Astrocyte (in vitro differentiated cells and primary cell): ENCODE measurements at places on chromosomes 7 and 10. TPM values are rescaled to one million over a fixed set of nuclear protein-coding genes. Genes with fewer than 3 reads are reported as not detected.

Gene ARHGEF35
- 4.4 and 5.0 TPM in 2 replicates for total RNA-seq

Gene DNAJB12
- 24.3 and 24.8 TPM in 2 replicates for total RNA-seq

Gene COA1
- 47.0 and 50.1 TPM in 2 replicates for total RNA-seq

Gene MYO1G
- 0.11 and 0.19 TPM in 2 replicates for total RNA-seq

DNA sequence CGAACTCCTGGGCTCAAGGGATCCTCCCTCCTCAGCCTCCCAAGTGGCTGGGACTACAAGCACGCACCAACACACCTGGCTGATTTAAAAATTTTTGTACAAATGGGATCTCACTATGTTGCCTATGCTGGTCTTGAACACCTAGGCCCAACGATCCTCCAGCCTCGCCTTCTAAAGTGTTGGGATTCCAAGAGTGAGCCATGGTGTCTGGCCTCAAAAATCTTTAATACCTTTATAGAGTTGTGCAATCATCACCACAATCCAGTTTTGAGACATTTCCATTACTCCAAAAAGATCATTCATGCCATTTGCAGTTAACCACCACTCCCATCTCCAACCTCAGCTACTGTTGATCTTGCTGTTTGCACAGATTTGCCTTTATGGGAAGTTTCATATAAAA is 165.4 kb downstream of the LYZL1 start:
- peaks cover 22% of the 10 kb centered on the region for H3K36me3 ChIP-seq
- no peak for DNase-seq
- H3K27me3 ChIP-seq, result no peaks in the 10 kb centered on the region
- no peak overlapping the region for H3K4me3 ChIP-seq
- no peak overlapping the region for H3K27ac ChIP-seq

DNA sequence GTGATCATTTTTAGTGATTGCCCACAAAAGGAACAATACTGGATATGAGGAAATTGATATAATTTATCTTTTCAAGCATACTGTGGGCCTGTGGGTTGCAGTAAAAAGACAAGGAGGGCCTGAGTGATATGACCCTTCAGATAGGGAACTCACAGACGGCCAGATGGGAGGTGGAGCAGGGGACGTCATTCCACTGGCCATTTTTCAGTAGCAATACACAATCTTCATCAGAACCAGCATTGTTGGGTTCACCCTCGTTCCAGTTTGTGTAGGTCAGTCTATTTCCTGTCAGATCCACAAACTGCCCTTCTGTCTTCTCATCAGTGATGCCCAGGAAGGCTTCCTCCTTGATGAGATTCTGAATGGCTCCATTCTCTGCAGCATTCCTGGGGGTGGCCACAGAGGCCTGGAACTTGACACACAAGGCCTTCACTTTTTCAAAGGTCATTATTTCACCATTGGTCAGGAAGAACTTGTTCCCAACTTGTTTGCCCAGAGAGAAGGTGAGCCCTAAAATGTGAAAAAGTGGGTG is 4.5 kb downstream of the MBL2 start:
- H3K27me3 ChIP-seq, result no peaks in the 10 kb centered on the region
- no peak overlapping the region for H3K4me3 ChIP-seq
- H3K36me3 ChIP-seq, result no peaks in the 10 kb centered on the region
- DNase-seq, result no peak
- H3K4me1 ChIP-seq, result no peaks in the 10 kb centered on the region
- no peak overlapping the region for H3K27ac ChIP-seq

- H3K27me3 ChIP-seq, result no peaks in the 10 kb centered on the region
- no peak for DNase-seq
- H3K27ac ChIP-seq, result no peak overlapping the region
- peaks cover 11% of the 10 kb centered on the region for H3K4me1 ChIP-seq
- H3K4me3 ChIP-seq, result no peak overlapping the region
Measured at GRCh38 chr7:29611941-29612544, 48.4 kb downstream of the PRR15 start.

GRCh38 chr10:85098835-85099521 is 770.6 kb downstream of the CCSER2 start:
- H3K4me1 ChIP-seq, result peaks cover 3% of the 10 kb centered on the region
- no peaks in the 10 kb centered on the region for H3K27me3 ChIP-seq
- no peak for DNase-seq
- H3K4me3 ChIP-seq, result no peak overlapping the region
- H3K36me3 ChIP-seq, result no peaks in the 10 kb centered on the region
